NCI-H345 (cell line): ENCODE measurements at places on chromosomes 13 and 19.

- DNase-seq, result no peak
Observed at GRCh38 chr19:560121-560520, 12.3 kb upstream of the BSG start.

- peak; percentile 7 for DNase-seq
Observed at GRCh38 chr13:99320693-99321481, 13.7 kb upstream of the GPR183 start.

DNA sequence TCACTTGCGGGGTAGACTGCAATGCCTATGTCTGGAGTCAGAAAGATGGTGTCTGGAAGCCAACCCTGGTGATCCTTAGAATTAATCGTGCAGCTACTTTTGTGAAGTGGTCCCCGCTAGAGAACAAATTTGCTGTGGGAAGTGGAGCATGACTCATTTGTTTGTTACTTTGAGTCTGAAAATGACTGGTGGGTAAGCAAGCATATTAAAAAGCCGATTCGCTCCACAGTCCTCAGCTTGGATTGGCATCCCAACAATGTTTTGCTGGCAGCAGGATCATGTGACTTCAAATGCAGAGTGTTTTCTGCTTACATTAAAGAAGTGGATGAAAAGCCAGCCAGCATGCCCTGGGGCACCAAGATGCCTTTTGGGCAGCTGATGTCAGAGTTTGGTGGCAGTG is 9.5 kb upstream of the ERVV-1 start:
- DNase-seq, result no peak

DNA sequence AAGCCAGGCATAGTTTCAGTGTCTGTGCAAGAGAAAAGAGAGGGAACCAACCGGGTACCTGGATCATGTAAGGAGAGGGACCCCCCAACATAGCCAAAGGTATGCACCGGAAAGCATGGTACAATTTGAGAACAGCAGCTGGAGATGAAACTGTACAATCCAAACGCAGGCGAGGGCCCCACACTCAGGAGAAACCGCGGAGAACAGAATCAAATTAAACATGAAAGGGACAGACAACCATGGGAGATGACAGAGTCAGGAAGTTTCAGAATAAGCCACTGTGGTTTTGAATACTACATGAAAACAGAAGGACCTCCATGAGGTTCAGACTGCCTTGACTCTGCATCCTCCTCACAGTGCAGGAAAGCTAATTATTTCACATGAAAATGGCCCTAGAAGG is 62.9 kb upstream of the SPATA13 start:
- no peak for DNase-seq

DNA sequence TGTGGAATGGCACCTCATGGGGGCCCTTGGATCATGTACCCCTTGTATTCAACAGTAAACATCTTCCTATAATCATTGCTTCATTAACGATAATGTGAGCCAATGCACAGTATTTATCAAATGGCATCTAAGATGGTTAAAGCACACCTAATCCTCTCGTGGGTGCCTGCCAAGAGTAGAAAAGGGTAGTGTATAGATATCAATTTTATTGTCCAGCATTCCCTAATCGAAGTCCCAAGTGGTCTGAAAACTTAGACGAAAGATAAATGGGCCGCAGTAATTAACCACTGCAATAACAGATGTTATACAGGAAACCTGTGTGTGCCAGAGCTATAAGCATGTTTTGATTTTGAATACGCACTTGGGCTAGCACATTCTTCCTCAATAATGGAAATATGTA is 667 bp upstream of the MBNL2 start:
- no peak for DNase-seq

GRCh38 chr13:99154064-99154463 is 46.6 kb upstream of the UBAC2 start:
- no peak for DNase-seq
